ENCODE measurements at places on chromosomes 2 and 18.

- DNase-seq = no peak
These were observed 27.7 kb upstream of the MAPRE3 start for GRCh38 chr2:26942543-26943295.

GRCh38 chr2:206084870-206085741 is 868 bp downstream of the INO80D start:
- no peak for DNase-seq

- DNase-seq = no peak
These were observed 201.0 kb downstream of the CAMKMT start for GRCh38 chr2:44562737-44563136.

DNA sequence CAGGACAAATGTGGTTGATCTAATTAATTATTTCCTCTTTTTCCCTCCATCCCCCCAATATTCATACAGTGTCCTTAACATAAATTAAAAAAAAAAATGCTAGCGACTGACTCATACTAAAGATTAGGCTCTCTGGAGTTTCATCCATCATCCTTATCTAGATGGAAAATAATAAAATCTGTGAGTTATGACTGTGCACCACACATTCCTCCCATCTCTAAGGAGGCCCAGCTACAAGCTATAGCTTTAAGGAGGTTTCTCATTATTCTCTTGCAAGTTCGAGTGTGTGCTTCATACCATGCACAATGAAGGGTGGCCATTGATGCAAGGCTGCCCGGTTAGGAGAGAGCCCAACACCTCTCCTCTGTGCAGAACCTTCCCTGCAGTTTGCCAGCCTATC is 77.3 kb downstream of the XDH start:
- DNase-seq = no peak

- DNase-seq = no peak
These were observed 14.7 kb downstream of the WNT10A start for GRCh38 chr2:218895326-218895725.

DNA sequence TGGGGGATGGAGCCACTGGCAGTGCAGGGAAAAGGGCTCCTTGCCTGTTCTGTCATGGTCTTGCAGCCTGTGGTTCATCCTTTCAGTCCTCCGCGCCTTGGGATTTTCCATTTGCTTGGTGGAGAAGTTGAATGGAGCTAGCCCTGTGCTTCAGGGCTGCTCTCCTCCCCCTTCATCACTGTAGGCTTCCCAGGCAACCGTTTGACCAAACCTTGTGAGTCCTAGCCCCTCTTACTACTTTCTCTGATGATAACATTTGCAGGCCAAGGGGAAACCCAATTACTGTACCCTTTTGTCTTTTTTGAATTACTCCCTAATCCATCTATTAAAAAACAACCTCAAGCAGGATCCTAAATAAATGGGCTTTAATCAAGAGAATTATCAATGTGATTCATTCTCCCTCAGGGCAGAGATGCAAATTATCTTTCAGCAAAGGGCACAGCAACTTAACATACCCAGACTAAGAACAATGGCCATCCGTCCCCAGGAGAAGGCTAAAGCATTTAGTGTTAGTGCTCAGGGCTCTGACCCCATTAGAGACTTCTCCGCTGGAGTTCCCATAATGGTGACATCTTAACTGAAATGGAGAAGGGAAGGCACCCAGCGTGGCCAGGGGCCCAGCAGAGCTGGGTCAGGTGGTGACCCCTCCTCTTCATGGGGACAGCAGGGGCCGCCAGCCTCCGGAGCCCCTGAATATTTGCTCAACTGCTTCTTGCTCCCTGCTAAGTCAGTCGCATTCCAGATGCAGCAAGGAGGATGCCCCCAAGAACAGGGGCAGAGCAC is 40.7 kb downstream of the RHOB start:
- no peak for DNase-seq

DNA sequence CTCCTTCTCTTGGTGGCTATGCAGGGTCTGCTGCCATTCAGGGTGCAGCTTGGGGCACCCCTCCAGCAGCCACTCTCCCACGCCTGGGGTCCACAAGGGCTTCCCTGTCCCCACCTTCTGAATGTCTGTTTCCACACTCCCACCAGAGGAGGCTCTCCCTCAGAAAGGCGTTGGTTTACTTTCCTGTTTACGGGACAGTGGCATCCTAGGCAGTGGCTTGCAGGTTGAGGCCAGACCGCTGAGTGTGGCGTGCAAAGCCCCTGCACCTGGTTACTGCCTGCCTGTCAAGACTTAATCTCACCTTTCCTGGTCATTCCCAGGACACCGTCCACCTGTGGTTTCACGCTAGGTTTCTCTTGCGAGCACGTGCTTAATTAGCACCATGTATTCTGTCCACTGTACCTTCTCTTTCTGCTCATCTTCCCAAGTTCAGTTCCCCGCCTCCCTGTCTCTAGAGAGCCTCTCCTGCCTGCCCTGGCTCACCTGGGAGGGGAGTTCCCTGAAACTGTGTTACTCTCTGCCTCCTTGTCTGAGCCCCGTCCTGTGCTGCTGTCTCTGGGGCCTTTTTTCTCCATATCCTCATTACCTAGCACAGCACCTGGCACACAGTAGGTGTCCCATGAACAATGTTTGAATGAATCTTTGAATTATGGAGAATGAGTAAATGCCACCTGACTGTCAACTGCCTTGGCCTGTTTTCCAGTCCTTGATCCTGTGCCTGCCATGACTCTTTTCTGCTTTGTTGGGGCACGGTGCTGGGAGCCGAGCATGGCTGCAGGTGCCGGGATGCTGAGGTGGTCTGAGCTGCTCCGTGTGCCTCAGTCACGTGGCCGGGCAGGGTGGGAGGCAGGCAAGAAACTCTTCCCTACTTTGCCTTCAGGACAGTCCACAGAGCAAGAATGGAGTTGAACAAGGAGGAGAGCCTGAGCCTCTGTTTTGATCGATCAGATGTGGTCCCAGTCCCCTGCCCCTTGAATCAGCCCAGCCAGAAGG is 56.4 kb downstream of the ARHGEF4 start:
- DNase-seq = no peak

- no peak for DNase-seq
These were observed 152.4 kb upstream of the SERPINE2 start for GRCh38 chr2:224191465-224191864.

GRCh38 chr18:59884351-59884750 is 15.4 kb upstream of the PMAIP1 start:
- DNase-seq = no peak

DNA sequence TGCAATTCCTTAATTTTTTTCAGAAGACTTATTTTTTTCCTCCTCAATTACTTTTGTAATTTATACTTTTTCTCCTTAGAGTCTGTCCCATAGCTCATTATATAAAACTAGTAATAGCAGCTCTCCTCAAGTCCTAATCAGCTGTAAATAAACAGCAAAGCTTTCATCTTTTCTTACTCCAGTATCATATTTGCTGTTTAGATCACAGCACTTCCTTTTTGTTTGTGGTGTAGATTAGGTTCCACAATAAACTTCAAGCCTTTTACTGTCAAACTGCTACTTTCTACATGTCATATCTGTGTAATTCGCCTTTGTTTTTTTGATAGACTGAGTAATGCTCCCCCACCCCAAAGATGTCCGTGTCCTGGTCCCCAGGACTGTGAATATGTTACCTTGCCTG is 25.5 kb downstream of the GCG start:
- no peak for DNase-seq

GRCh38 chr2:216017365-216017764 is 4.0 kb upstream of the MREG start:
- no peak for DNase-seq

All from SIG-M5 (cell line).